ENCODE measurements at places on chromosomes 12 and 14.

GRCh38 chr12:18589316-18589715, 148.5 kb downstream of the PLCZ1 start:
- no peak for DNase-seq

DNA sequence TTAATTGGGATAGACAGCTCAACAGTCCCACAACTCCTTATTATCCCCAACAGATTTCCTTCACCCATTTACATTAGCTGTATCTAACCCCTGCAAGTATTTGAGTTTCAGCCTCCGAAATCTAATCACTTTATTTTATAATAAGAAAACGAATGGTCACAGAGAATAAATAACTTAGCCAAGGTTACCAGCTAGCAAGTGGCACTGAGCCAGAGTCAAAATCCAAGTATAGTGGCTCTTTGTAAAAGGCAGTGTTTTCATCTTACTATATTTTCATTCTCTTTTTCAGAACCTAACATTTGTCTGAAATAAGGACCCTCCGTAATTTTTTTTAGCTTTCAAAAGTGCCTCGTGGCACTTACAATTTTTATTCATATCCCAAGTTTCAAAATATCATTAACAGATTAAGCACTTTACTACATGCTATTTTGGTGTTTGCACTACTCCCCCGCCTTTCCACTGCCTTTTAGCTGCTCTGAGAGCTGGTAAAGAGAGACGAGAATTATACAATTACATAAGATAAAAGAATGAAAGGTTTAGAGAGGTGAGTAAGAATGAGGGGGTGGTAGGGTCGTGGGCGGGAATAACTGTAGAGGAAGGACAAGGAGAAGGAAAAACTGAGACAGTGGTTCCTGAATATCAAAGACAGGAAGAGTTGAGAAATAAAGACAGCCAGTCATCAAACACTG, 3.7 kb upstream of the USP15 start:
- no peak for DNase-seq

- peak; percentile 34 for DNase-seq
Measured at GRCh38 chr12:46559311-46559710, 186.7 kb upstream of the SLC38A2 start.

GRCh38 chr12:92216092-92216491, 70.4 kb upstream of the BTG1 start:
- DNase-seq = no peak

- DNase-seq = no peak
Measured at GRCh38 chr14:38616959-38617358, 361.1 kb upstream of the CLEC14A start.

DNA sequence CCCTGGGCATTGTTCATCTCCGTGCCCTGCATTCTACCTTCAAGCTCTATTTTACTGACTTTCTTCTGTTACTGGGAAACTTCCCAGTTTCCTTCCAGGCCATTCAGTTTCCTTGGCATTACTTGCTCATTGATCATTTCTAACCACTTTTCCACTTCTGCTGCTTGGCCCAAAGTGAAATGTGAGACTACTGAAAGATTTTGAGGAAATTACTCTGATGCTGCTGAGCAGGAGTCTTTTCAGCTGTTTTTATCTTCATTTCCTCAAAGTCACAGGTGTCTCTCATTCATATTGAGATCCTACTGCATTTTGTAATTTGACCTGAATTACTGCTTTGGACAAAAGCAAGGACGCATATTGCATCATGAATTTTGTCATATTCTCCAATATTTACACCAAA, 26.4 kb upstream of the DBX2 start:
- DNase-seq = no peak

DNA sequence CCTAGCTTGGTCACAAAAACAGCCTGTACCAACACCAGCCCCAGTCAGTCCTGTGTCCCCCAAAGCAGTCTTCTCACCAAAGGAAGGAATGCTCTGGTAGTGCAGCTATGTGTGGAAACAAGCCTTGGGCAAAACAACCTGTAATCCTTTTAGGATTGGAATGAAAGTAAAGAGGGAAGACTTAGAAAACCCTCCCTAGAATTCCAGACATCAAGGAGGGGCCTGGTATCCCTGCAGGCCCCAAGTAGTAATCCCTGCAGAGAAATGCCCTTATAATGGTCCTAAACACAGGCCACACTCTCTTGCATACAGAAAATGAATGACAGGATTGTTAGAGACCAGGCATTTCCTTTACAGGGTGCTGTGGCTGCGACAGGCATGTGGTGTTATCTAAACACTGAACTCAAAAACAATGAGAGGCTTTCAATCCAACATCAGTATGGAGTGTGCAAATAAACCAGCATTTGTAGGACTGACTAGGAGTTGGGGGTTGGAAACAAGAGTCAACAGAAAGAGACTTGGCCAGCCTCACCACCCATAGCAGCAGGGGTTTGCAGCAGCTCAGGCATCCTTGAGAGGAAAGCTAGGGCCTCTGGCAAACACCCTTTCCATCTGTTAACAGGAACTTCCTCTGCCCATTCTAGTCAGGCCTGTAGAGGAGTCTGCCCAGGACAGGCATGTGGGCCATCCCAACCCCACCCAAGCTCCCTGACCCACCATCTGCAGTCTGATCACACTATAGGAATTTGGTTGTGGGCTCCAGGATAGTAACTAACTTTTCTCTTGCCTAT, 59.1 kb downstream of the DCAF5 start:
- DNase-seq = no peak

DNA sequence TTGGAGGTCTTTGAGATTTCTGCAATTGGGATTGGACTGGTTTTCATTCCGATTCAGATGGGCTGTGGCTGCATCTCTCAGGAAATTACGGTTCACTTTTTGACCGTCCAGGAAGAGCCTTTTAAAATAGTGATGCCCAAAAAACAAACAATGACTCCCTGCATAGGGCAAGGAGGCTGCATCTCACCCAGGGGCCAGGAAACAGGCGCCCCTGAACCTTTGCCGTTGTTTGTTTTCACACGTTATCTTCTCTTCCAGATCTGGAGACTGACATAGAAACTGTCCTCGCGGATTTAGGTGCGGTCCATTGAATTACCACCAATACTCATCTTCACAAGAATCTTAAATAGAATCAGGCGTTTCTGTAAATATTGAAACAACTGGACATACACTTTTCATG, 66.0 kb downstream of the FLRT2 start:
- DNase-seq = no peak

Measured in breast epithelium (tissue), 4 donors.